GM13976 (cell line): ENCODE measurements at places on chromosomes 12 and 14.

DNA sequence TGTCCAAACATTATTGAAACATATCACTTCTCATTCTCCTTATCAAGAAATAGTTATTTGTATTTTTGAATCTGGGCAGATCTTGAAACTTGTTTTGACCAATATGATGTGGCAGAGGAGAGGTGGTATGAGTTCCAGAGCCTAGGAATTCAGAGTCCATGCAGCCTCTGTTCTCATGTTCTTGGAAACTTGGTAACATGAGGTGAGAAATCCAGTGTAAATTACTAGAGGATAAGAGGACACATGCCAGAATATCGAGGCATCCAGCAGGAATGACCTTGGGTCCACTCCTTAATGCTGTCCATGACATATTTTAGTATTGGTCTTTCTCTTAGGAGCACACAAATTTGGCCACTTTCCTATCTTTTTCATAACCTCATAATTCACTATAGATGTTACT is 1374.6 kb downstream of the FSCB start:
- DNase-seq, result no peak

DNA sequence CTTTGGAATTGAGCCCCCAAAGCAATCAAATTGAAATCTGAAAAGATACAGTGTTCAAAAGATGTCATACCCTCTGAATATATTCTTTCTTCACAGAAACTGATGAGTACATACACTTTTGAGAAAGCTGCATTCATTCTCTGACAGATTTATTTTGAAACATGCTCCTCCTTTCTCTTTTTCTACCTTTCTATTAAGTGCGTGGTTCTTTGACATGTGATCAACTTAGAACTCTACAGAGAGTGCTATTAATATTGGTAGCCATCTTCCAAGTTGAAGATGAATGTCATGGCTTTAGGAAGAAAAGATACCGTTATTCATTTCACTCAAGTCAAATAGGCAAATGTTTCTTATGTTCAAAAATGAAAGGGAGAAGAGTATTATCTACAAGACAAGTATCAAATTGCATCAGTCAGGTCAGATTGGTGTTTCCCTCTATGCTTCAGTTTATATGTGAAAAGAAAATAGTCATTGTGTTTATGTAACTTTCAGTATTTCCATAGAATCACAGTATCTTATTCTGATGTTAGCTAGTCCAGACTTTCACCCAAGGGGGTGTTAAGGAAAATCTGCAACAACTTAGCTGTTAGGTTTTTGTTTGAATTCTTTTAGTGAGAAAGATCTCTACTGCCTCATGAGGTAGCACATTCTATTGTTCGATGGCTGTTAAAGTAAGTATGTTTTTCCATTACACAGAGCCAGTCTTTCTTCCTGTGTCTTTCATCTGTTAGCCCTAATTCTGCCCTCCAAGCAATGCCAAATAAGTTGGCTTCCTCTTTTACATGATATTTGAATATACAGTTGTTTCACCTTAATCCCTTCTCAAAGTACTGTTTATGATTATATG is 55.4 kb upstream of the GARIN2 start:
- no peak for DNase-seq

- no peak for DNase-seq
These were observed 2.2 kb upstream of the EML1 start for GRCh38 chr14:99790978-99791376.

- peak; percentile 11 for DNase-seq
These were observed 1.8 kb downstream of the TRAF3 start for GRCh38 chr14:102779084-102779462.

- no peak for DNase-seq
These were observed 155.5 kb upstream of the NTF3 start for GRCh38 chr12:5276327-5276880.

DNA sequence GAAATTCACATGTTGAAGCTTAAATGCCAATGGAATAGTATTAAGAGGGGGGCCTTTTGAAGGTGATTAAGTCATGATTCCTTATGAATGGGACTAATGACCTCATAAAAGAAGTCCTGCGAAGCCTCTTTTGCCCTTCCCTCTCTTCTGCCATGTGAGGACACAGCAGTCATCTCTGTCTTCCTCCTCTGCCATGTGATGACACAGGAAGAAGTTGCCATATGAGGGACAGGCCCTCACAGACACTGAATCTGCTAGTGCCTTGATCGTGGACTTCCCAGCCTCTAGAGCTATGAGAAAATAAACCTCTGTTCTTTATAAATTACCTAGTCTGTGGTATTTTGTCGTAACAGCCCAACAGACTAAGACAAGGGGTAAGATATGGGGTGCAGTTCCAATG is 100.7 kb downstream of the VCPKMT start:
- DNase-seq, result no peak

GRCh38 chr14:96130854-96131253 is 73.8 kb upstream of the BDKRB2 start:
- DNase-seq, result no peak

GRCh38 chr12:10838461-10838860 is 10.8 kb downstream of the PRR4 start:
- DNase-seq, result no peak

GRCh38 chr12:125824276-125824675 is 759.0 kb downstream of the AACS start:
- DNase-seq, result no peak

DNA sequence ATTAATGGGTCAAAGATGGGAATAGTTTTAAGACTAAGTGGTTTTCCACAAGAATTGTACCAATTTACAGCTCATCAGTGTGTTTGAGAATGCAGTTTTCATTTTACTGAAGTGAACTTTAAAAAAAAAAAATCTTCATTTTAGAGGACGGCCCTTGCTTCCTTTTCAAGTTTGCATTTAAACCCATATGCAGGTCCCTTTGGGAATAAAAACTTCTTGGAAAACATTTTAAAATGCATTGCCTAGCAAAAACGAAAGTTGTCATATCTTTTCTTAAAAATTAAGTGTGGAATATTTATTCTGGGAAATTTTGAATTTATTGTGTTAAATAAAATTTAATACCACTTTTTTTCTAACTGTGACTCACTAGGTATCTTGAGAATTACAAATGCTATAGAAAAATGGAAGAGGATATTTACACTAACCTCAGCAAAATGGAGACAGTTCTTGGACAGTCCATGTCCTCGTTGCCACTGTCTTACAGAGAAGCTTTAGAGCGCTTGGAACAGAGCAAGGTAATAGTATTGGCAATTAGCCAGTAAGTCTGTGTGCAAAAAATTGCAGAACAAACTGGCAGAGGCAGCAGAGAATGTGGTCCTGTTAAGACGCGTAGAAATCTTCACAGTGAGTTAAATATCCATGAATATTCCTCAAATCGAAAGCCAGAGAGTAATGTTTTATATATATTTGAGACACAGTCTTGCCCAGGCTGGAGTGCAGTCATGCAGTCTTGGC is 209.7 kb downstream of the SYNE2 start:
- no peak for DNase-seq

DNA sequence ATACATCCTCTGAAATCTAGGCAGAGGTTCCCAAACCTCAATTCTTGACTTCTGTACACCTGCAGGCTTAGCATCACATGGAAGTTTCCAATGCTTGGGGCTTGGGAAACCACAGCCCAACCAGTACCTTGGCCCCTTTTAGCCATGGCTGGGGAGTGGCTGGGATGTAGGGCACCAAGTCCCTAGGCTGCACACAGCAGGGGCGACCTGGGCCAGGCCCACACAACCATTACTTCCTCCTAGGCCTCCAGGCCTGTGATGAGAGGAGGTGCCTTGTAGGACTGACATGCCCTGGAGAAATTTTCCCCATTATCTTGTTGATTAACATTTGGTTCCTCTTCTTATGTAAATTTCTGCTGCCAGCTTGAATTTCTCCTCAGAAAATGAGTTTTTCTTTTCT is 1387.4 kb downstream of the FSCB start:
- no peak for DNase-seq

- DNase-seq, result no peak
These were observed 86.5 kb downstream of the PAPOLA start for GRCh38 chr14:96588410-96589257.

- no peak for DNase-seq
These were observed 14.3 kb downstream of the CHGA start for GRCh38 chr14:92937051-92937937.

GRCh38 chr12:40032433-40033241 is 73.2 kb downstream of the SLC2A13 start:
- no peak for DNase-seq

- DNase-seq, result no peak
These were observed 70.8 kb downstream of the WDR20 start for GRCh38 chr14:102210421-102211042.

- DNase-seq, result no peak
These were observed 11.1 kb downstream of the KRT77 start for GRCh38 chr12:52692254-52692653.

- DNase-seq, result no peak
These were observed 2.3 kb upstream of the HSPB8 start for GRCh38 chr12:119176267-119177055.

DNA sequence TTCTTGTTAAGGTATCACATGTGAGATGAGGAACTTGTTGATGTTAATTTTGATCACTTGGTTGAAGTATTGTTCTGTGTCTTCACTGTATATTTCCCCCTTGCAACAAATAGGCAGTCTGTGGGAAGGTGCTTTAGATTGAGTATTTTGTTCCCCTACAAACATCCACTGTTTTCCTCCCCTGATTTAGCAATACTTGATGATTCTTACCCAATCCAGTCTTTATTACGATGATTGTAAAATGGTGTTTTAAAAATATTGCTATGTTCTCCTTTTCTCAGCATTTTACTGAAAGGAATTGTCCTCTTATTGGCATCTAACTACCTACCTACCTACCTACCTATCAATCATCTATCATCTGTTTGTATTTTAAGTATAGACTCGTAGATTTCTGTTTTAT is 66.3 kb downstream of the ETNK1 start:
- DNase-seq, result no peak

GRCh38 chr14:105483300-105484068 is 3.2 kb upstream of the CRIP1 start:
- DNase-seq, result no peak

DNA sequence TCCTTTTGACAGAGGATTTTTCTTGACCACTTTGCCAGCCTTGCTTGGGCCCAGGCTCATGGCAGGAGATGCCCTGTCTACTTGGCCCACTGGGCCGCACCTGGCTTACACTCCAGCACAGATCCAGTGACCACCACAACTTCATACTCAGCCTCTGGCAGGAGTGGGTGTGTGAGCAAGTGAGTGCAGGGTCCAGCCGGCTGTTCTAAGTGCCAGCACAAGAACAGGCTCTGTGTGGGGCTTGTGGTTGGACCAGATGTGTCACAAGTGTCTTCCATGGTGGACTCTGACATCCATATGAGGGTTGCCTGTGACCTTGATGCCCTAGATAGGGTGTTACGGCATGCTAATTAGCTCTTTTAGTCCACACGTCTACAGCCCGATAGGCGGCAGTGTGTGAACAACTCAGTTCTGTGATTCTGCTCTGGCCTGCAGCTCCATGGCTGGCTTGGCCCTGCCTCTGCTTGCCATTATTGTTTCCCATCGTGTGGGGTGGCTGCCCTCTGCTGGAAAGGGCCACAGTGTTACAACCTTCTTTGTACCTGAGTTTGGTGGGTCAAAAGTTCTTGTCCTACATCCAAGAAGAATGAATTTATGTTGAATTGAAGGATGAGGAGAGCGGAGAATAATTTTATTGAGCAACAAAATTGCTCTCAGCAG is 1089.1 kb downstream of the SLC6A15 start:
- DNase-seq, result peak; percentile 14

- no peak for DNase-seq
These were observed 754.5 kb downstream of the C12orf50 start for GRCh38 chr12:87274594-87275245.

- no peak for DNase-seq
These were observed 12.7 kb upstream of the HNF1A start for GRCh38 chr12:120965534-120966091.

DNA sequence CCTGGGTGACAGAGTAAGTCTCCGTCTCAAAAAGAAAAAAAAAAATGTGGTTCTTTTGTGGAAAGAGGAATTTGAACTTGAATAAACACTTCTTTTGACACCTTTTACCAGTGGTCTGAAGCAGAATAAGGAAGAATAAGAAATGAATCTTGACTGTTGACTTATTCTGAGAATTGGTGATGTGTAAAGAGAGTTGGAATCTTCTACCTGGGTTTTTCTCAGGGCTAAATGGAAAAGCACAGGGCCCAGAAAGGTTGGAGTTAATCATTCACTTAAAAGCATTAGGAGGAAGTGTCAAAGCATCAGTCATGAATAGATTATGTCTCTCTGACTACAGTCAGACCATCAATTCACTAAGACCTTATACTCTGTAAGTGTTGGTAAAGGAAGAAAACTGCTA is 13.9 kb downstream of the PNMA1 start:
- no peak for DNase-seq

GRCh38 chr12:57133013-57133569 is 4.8 kb downstream of the LRP1 start:
- DNase-seq, result no peak

- no peak for DNase-seq
These were observed 34.1 kb downstream of the SLC6A12 start for GRCh38 chr12:179885-180284.
